ENCODE measurements at places on chromosomes 2 and 18.

GRCh38 chr2:73759285-73759764, 20.6 kb downstream of the DUSP11 start:
- DNase-seq, result no peak

GRCh38 chr18:68284236-68284780, 430.6 kb downstream of the TMX3 start:
- DNase-seq, result no peak

GRCh38 chr18:75830828-75831227, 403.3 kb upstream of the SMIM21 start:
- DNase-seq, result no peak

DNA sequence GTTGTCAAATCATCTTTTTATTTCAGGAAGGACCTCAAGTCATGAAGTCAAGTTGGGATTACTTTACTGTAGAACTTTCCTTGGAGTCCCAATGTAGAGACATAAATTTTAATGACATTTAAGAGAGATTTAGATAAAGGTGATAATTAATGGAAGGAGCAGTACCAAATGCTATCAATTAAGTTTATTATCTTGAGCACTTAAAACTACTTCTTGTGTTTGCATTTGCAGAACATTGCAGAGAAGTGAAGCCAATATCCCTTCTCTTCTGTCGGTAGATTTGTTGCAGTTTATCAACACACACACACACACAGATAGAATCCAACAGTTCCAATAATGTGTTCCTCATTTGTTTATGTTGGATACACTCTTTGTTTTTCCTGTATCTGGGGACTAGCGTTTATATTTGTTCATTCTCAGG, 570.7 kb downstream of the EPHA4 start:
- DNase-seq, result no peak

- no peak for DNase-seq
Measured at GRCh38 chr18:73848656-73849055, 299.0 kb downstream of the FBXO15 start.

DNA sequence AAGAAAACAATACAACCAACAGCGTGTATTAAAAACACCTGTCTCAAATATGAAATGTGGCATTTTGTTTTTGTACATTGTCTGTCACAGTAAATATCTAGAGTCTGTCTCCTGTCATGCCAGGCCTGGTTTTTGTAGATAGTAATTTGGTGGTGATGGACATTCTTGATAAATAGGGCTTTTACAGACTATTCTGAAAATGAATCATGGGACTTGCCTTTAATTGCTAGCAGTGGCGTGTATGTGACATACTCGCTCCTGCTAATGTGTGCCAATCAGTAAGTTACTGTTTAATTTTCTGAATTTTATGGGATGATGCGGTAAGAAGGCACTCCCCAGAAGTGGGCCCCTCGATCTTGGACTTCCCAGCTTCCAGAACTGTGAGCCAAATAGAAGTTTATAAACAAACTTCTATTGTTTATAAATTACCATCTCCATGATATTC, 83.7 kb downstream of the TANC1 start:
- DNase-seq, result no peak

- no peak for DNase-seq
Measured at GRCh38 chr2:195961873-195962272, 106.8 kb downstream of the DNAH7 start.

GRCh38 chr2:85189606-85190270, 56.5 kb downstream of the TCF7L1 start:
- no peak for DNase-seq

DNA sequence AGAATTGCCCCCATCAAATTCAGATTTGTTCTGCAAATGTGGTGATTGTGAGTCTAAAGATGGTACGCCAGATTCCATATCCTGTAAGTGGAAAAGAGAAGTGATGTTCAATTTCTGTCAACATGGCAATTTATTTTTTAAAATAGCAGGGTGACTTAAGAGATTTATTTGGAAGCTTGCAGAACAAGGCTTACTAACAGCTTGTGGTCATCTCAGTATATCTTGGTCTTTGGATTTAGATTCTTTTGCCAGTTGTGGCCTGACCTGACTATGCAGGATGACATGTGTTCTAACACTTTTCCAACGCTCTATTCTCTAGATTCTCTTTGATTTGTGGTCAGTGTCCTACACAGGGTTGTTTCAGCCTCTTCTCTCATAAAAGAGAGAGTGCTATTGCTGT, 74.4 kb downstream of the MAP3K20 start:
- DNase-seq, result no peak

- no peak for DNase-seq
Measured at GRCh38 chr18:38801640-38802039, 1236.0 kb upstream of the CELF4 start.

DNA sequence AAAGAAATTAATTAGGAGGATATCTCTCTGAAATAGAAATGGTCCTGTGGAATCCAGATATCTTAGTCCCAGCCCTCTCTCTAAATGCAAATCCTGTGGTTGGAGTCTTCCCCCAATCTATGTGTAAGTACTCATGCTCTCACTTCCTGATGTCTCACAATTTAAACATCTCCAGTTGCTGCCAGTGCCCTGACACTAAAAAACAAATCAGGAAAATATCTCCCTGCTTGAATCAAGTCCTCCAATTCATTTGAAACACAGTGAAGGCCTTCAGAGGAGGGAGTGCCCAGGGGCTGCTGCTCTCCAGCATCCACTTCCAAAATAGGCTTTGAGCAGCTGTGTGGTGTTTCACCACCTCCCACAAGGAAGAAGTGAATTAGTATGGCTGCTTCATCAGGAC, 413.8 kb downstream of the RAD51AP2 start:
- DNase-seq, result no peak

All from stimulated activated CD8-positive, alpha-beta memory T cell treated with anti-CD3 and anti-CD28 coated beads, Interleukin-2, amount 100 ng/mL, for 1 hour (primary cell).